Effector memory CD8-positive, alpha-beta T cell (primary cell): ENCODE measurements at places on chromosomes 5 and 9.

- DNase-seq = no peak
Measured at GRCh38 chr5:38541174-38541725, 15.2 kb downstream of the LIFR start.

DNA sequence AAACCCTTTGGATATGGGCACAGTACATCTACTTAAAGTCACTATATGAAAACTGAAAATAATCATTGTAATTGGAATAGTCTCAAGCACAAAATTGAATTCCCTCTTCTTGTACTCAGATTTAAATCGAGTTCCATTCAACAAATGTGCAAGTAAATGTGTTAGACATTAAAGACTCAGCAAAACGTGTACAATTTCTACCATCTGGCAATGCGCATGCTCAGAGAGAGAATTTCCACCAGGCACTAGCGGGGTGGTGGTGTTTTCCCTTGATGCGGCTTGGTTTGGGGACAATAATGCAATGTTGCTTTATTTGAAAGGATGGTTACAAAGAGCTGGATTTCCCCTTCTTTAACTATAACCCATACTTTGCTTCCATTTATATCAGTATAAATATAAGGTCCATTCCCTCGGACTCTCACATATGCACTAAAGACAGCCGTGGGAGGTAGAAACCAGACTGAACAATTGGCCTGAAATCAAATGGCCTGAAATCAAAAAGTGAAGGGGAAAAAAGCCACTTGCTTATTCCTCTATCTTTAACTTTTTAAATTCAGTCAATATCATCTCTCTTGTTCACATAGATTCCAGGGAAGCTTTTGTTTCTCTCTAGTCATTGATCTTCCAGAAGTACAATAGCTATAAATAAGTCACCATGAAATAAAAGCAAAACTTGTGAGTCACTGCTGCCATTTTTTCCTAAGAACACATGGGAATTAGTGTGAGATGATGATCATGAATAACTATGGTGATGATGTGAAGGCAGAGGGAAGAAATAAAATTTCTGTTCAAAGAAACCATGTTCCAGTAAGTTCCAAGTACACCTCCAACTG is 59.2 kb downstream of the ADAMTS12 start:
- no peak for DNase-seq

- DNase-seq = no peak
Measured at GRCh38 chr5:139658928-139659667, 10.9 kb downstream of the CXXC5 start.

GRCh38 chr5:132445640-132445923 is 45.0 kb downstream of the IRF1 start:
- no peak for DNase-seq

DNA sequence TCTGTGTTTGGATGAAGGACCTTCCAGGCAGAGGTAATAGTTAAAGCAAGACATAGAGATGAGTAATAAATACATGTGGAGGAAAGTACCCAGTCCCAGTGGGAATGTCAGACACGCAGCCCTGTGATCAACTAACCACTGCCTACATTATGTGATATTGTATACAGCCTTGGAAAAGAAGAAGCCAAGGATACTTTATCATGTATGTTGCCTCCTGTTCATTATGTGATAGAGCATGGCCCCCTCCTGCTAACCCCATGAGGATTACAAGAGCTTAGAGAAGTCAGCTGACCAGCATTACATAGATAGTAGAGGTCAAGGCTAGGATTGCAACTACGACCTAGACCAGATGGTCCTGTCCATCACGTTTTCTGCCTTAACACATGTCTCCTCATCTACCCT is 497.0 kb upstream of the TNC start:
- no peak for DNase-seq

- DNase-seq = no peak
Measured at GRCh38 chr5:100647461-100648230, 112.5 kb downstream of the FAM174A start.

DNA sequence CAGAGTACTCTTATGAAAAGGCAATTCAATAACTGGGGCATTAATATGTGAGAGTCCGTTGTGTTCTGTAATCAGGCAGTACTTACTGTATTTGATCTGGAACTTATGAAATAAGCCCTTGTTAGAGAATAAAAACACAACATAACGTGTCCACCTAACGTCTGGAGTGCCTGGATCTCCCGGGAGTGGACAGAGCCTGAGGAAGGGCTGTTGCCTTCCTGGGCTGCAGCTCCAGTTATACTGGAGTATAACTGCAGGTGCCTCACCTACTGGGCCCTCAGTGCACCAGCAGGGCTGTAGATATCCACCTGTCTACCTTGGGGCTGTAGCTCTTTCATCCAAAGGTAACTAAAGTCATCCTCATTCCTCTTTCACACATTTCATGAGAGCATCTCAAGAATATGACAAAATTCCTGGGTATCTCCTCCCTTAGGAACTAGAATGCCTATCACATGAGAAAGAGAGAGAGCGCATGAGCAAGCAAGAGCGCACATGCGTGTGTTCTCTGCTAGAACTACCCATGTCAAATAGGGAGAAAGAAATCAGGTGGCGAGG is 200.1 kb downstream of the GAPVD1 start:
- no peak for DNase-seq

- DNase-seq = no peak
Measured at GRCh38 chr5:45440466-45440865, 255.7 kb downstream of the HCN1 start.

- no peak for DNase-seq
Measured at GRCh38 chr5:102931085-102931725, 176.1 kb downstream of the PAM start.

DNA sequence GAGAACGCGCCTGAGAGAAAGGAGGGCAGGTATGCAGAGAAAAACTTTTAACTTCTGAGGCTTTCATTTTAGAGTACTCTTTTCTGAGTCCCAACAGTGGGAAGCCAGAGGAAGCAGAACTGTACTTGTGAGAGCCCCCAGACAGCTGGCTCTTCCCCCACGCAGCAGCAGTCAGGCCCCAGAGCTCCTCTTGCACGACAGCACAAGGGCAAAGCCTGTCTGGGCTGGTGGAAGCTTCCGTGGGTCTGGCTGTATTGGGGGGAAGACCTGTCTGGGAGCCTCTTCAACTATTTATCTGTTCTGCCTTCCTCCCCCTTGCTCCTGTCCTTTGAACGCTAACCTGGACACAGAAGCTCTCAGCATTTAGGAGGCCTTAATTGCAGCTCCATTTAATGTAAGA is 68.2 kb downstream of the THBS4 start:
- DNase-seq = no peak

DNA sequence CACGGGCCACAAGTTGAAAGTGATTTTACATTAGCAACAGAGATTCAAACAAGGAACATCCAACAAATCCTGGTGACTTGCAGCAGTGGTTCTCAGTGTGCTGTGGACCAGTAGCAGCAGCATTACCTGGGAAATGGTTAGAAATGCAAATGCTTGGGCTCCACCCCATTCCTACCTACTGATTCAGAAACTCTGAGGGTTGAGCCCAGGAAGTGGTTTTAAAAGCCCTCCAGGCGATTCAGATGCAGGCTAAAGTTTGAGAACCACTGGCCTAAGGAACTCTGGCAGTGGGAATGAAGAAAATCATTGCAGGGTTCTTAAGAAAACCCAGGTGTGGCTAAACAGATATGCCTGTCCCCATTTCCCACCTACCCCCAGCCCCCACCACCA is 398.8 kb downstream of the ENC1 start:
- DNase-seq = no peak

DNA sequence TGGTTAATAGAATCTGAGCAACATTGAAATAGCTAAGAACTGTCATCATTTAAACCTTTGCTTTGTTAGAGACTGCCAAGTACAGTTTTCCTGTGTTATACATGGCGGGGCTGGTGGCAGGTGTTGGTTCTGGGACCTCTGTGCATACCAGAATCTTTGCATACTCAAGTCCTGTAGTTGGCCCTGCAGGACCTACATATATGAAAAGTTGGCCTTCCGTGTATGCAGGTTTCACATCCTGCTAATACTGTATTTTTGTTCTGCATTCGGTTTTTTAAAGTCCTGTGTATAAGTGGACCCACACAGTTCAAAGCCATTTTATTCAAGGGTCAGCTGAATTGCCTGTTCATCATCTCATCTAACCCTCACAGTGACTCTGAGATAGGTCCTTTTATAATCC is 36.4 kb downstream of the LARP1 start:
- no peak for DNase-seq

DNA sequence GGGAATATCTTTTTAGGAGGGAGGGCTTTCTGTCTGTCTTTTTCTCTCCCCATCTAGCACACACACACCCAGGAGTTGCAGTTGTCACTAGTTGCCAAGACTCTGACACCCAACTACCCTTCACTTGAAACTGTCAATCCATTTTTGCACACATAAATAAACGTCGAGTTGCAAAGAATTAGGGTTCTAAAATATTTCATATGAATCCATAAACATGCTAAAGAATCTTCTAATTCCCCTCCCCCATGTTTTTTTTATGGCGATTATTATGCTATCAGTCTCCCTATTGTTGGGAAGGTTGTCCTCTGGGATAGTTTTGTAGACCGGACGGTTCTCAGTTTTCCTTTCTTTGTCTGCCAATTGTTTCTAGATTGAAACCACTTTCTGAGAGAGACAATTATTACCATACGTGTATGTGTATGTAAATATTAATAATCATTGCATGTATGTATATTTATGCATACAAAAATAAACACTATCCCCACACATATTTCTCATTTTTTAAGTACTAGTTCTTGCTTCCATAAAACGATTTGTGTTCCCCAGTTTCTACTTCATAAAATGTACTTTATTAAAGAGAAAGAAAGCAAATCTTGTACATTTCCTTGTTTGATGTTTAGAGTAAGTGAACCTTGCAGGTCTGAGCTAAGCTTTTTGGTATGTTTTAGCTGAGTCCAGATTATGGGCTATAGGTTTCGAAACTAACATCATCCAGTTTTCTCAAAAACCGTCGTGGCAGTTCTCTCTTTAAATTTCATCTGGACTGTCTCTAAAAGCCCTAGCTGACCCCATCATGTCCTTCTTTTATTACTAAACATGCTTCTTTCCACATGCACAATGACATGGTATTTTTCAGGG is 165.0 kb upstream of the MPDZ start:
- no peak for DNase-seq

DNA sequence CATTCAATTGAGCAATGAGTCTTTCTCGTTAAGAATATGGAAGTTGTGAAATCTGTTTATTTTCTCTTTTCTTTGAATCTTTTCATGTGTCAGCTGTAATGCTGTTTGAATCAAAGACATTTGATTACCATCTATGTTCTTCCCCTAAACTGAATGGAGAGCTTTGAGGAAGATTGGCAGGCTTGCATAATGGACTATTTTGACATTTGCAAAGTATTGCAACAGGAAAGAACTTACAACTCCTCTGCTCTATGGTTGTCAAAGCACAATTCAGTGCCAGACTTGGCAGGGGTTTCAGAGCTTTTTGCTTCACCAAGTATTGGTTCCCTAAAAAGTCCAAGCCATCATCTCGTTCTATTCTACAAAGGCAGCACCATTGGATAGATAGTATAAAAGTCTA is 549.0 kb upstream of the NUDT12 start:
- DNase-seq = no peak

DNA sequence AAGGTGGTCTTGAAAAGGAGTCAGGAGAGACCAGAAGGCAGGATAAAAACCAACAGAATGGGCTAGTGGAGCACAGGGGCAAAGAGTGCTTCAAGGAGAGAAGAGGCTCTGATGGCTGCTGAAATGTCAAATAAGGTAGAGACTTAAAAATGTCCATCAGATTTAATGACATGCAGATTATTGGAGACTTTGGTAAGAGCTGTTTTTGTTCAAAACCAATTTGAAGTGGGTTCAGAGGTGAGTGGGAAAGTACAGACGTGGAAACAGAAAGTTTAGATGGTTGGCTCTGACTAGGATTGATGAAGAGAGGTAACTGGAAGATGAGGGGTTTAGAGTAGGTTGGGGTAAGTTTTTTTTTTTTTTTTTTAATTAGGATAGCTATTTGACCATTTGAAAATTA is 14.1 kb downstream of the SLC25A46 start:
- no peak for DNase-seq

- DNase-seq = no peak
Measured at GRCh38 chr5:69502767-69503488, 10.3 kb downstream of the OCLN start.

GRCh38 chr9:18359335-18359734 is 114.6 kb upstream of the ADAMTSL1 start:
- no peak for DNase-seq

DNA sequence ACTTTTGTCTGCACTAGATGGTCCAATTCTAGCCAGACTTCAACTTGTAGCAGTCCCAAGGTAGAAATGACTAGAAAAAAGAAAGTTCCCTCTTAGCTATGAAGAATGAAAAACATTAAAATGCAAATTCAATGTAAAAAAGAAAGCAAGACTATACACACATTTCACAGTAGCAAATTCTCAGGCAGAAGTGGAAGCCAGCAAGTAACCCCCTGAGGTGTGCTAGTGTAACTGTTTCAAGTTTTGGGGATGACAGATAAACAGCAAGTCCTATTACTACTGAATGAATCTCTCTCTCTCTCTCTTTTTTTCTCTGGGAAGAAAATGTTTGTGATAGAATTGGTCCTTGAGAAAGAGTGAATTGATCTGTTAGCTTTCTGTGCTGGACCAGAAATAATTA is 185.6 kb downstream of the EFNA5 start:
- DNase-seq = no peak

- no peak for DNase-seq
Measured at GRCh38 chr5:41966401-41967105, 41.5 kb downstream of the FBXO4 start.

GRCh38 chr9:116322521-116322920 is 168.9 kb downstream of the PAPPA start:
- no peak for DNase-seq

GRCh38 chr5:177491429-177491945 is 5.9 kb downstream of the PDLIM7 start:
- DNase-seq = no peak

GRCh38 chr5:90612919-90613318 is 54.3 kb downstream of the ADGRV1 start:
- no peak for DNase-seq

GRCh38 chr5:149798466-149798865 is 68.4 kb downstream of the PPARGC1B start:
- no peak for DNase-seq

- DNase-seq = no peak
Measured at GRCh38 chr5:112958093-112959088, 18.2 kb upstream of the DCP2 start.

DNA sequence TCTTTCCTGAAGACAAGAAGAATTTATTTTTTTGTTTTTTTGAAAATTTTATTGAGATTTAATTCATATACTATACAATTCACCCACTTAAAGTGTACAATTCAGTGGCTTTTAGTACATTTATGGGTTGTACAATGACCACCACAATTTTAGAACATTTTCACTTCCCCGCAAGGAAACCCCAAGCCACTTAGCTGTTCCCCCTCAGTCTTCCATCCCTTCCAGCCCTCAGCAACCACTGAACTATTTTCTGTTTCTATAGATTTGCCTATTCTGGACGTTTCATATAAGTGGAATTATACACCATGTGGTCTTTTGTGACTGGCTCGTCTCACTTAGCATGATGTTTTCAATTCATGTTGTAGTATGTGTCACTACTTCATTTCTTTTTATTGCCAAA is 28.0 kb downstream of the DNAI1 start:
- DNase-seq = no peak

- no peak for DNase-seq
Measured at GRCh38 chr9:112029921-112030444, 133.4 kb downstream of the UGCG start.
